ENCODE measurements at places on chromosomes 12 and 14.

- no peak overlapping the region for H3K27ac ChIP-seq
- DNase-seq: no peak
- H3K27me3 ChIP-seq: no peaks in the 10 kb centered on the region
- H3K4me3 ChIP-seq: no peak overlapping the region
- H3K4me1 ChIP-seq: no peaks in the 10 kb centered on the region
- no peaks in the 10 kb centered on the region for H3K36me3 ChIP-seq
Observed at GRCh38 chr12:21541773-21542172, 15.7 kb downstream of the SPX start.

DNA sequence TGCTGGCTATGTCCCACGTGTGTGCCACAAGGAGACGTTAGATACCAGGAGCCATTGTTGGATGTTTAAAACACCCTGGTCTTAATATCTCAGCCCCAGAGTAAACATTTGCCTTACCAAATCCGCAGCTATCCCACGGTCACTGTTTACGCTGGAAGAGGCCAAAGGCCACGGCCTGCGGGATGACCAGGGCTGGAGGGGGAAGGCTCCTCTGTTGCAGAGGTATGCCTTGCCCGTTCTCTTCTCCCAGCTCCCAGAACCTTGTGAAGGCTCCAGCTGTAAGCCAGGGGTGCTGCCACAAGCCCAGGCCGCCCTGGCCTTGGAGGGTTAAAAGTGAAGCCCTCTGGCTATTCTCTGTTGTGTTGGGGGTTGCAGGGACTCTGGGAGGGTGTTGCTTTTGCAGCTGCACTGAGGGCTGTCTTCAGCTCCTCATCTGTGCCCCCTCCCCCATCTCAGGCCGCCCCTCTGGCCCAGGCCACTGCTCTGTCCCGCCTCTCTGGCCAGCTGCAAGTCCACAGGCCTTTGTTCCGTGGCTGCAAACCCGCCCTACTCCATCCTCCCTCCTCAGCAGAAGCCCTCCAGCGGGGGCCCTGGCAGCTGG is 2.5 kb downstream of the PLEKHG3 start:
- no peaks in the 10 kb centered on the region for H3K36me3 ChIP-seq
- no peaks in the 10 kb centered on the region for H3K4me1 ChIP-seq
- DNase-seq: no peak
- no peak overlapping the region for H3K4me3 ChIP-seq
- no peaks in the 10 kb centered on the region for H3K27me3 ChIP-seq
- H3K27ac ChIP-seq: peak overlapping the region; percentile 94

- no peak overlapping the region for H3K4me3 ChIP-seq
- H3K27me3 ChIP-seq: no peaks in the 10 kb centered on the region
- no peaks in the 10 kb centered on the region for H3K4me1 ChIP-seq
- no peak for DNase-seq
- no peak overlapping the region for H3K27ac ChIP-seq
Observed at GRCh38 chr14:82009076-82009475, 475.4 kb upstream of the SEL1L start.

DNA sequence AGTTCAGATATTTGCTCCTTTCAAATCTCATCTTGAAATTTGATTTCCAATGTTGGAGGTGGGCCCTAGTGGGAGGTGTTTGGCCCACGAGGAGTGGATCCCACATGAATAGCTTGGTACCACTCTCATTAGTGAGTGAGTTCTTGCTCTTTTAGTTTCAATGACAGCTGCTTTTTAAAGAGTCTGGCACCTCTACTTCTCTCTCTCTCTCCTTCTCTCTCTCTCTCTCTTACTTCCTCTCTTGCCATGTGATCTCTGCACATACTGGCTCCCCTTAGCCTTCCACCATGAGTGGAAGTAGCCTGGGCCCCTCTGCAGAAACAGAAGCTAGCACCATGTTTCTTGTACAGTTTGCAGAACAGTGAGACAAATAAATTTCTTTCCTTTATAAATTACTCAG is 25.1 kb downstream of the GPR65 start:
- H3K4me3 ChIP-seq: no peak overlapping the region
- no peak for DNase-seq
- no peak overlapping the region for H3K27ac ChIP-seq
- H3K27me3 ChIP-seq: no peaks in the 10 kb centered on the region

DNA sequence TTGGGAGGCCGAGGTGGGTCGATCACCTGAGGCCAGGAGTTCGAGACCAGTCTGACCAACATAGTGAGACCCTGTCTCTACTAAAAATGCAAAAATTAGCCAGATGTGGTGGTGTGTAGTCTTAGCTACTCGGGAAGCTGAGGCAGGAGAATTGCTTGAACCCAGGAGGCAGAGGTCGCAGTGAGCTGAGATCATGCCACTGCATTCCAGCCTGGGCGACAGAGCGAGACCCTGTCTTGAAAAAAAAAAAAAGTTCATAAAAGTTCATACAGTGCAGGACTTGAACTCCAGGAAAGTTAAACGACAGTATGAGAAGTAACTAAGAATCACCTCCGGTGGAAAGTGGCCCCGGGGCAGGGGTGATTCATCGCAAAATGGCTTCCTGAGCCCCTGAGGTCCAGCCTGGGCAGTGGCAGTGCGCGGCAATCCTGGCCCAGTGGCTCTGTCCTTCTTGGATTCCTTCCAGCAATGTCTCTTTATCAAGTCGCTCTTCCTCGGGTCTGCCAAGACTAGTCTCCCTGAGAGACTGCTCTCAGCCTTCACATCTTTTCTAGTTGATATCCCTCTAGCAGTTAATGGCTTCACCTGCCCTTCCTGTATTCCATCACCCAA is 16.7 kb upstream of the MAP1LC3B2 start:
- H3K36me3 ChIP-seq: no peaks in the 10 kb centered on the region
- no peaks in the 10 kb centered on the region for H3K27me3 ChIP-seq
- no peak overlapping the region for H3K27ac ChIP-seq
- peaks cover 6% of the 10 kb centered on the region for H3K4me1 ChIP-seq
- no peak for DNase-seq
- no peak overlapping the region for H3K4me3 ChIP-seq

All from breast epithelium (tissue), 4 donors.